ENCODE measurements at places on chromosomes 5 and 9.

GRCh38 chr9:106623558-106623957, 239.4 kb upstream of the ZNF462 start:
- DNase-seq = no peak

DNA sequence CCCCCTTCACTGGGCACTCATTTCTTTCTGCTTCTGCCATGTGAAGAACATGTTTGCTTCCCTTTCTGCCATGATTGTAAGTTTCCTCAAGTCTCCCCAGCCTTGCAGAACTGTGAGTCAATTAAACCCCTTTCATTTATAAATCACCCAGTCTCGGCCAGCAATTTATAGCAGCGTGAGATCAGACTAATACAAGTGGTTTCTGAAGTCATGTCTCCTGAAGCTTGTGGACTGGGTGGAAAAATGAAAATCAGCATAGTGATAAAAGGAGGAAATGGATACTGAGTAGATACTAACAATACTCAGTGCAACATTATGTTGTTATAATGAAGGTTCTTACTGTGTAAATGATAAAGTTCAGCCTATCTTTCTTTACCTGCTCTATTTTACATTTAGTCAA, 35.1 kb downstream of the NNT start:
- no peak for DNase-seq

DNA sequence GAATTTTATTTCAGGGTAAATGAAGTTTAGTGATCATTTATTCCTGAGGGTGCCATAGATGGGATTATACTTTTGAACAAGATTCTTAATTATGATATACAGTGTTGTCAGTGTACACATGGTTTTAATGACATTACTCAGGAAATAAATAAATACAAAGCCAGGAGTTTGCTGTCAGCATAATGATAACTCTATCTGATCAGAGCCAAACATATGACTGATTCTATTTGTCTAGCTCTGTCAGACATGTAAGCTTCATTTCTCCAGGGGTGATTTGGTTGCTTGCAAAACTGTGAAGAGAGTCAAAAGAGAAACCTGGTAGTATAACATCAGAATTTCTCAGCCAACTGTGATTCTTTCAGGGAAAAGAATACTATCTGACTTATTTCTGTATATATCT, 1425.8 kb upstream of the C9orf72 start:
- DNase-seq = no peak

DNA sequence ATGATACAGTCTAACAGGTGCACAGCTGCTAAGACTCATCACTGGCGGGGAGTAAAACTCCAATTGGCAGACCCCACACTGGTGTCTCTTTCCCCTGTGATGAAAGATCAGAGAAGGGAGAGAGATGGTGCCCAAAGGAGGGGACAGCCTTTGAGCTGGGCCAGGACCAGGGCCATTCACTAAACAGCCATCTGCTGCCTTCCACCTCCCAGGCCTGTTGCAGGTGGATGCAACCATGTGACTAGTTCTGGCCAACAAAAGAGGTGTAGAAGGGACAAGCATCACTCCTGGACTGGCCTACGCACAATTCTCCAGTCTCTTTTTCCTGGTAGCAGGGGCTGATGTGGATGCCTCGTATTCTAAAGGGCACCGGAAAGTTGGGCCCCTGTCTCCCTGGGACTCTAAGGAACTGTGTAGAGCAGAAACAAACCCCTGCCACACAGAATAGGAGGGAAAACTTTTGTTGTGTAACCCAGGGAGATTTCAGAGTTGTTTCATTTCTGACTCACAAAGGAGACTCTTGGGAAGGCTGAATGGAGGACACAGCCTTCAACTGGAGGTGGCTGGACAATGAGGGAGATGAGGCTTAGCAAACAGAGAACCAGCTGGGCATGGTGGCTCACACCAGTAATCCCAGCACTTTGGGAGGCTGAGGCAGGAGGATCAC, 26.9 kb downstream of the TNIP1 start:
- DNase-seq = no peak

- DNase-seq = no peak
Measured at GRCh38 chr9:80890124-80890523, 799.2 kb downstream of the TLE1 start.

DNA sequence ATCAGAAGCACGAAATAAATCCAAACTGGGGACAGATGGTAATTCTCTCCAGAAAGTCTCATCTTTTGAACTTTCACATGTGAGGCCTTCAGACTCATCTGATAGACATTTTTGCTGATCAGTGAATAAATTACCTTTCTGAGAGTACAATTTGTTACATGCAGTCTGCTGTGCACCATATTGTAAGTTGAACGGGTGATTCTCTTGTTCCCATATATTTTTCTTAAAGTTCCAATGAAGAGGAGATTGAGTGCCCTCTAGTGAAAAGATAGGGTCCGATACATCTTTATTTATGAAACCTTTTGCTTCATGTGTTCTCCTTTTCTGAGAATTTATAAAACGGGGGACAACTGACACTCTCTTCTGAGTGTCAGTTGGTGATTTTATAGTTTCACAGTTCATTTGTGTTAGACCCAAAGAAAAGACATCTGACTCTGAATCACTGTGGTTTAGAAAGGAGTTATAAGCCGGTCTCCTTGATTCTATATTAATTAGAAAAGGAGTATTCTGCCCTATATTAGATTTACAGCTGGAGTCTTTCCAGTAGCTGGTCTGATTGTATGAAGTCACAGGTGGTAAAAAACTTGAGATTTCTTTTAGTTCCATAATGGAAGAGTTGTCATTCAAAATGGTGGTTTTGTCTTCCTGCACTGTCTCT, 30.4 kb downstream of the GNG10 start:
- peak; percentile 4 for DNase-seq

- DNase-seq = no peak
Measured at GRCh38 chr5:127406326-127407121, 110.9 kb upstream of the PRRC1 start.

DNA sequence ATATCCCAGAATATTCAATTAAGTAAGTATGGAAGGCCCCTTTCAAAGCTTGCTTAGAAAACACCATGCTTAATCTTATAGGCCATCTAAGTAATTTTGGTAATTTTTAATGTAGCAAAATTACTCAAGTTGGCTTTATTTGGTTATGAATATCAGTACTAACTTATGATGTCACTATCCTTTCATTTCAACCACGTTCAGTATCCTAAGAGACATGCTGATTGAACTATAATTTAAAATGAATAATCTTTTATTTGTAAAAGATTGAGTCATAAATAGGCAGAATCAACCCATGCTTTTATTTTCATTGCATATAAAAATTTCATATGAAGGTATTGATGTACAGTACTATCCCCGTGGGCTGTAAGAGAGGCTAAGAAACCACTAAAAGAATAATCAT, 386.9 kb downstream of the RAB3C start:
- DNase-seq = no peak

GRCh38 chr9:10032166-10032565, 580.6 kb downstream of the PTPRD start:
- DNase-seq = no peak

DNA sequence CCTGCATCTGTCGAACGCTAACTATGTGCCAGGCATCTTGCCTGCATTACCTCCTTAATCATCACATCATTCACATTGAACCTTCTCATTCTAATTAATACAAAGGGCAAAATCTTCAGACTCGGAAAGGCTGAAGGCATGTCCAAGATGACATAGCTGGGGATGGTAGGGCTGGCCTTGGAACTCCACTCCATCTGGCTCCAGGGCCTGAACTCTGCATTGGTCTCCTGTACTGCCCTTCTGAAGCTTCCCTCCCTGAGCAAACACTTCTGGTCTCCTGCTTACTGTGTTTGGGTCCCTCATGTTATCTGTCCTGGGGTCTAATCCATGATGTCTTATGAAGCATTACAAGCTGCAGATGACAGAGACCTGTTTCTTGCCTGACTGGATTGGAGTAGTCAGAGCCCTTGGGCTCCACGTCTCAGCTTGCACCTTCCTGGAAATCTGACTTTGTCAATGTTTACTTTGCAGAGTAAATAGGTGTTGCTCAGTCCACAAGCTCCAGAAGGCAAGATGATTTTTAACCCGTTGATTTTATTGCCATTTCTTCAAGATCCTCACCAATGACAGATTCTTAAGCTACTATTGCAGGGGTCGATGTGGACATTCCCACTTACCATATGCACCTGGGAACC, 106.1 kb downstream of the GALNT10 start:
- no peak for DNase-seq

DNA sequence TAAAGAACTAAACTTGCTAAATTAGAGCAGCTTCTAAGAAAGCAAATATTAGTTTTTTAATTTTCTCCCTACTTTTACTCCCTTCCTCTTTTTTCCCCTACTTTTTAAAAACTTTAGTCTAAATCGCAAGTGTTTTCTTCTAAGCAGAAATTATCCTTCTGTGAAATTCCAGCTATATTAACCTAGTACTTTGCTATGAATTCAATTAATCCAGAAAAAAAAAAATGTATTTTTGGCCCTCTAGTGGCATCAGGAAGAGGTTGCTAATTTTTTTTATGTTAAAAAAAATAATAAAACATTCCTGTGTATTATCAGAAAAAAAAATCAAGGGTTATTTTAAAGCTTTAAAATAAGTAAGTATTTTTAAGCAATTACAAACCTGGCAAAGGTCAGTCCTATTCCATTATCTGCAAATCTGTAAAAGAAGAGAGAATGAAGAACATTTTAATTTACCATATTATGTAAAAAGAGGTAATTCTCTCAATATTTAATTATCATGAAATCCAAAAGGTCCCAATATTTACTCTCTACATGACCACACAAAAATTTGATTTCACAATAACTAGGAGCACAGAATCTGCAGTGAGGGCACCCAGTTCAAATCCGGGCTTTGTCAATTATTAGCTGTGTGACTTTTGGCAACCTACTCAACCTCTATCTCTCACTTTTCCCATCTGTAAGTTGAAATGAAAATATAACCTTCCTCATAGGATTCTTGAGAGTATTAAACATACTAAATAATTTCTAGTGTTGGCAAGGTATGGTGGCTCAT, 52.0 kb downstream of the CEMIP2 start:
- DNase-seq = no peak

DNA sequence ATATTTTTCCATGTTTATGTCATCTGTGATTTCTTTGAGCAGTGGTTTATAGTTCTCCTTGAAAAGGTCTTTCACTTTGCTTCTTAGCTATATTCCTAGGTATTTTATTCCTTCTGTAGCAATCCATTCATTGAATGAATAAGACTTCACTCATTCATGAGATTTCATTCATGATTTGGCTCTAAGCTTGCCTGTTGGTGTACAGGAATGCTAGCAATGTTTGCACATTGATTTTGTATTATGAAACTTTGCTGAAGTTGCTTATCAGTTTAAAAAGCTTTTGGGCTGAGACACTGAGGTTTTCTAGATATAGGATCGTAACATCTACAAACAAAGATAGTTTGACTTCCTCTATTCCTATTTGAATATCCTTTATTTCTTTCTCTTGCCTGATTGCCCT, 15.9 kb downstream of the RLN2 start:
- no peak for DNase-seq

DNA sequence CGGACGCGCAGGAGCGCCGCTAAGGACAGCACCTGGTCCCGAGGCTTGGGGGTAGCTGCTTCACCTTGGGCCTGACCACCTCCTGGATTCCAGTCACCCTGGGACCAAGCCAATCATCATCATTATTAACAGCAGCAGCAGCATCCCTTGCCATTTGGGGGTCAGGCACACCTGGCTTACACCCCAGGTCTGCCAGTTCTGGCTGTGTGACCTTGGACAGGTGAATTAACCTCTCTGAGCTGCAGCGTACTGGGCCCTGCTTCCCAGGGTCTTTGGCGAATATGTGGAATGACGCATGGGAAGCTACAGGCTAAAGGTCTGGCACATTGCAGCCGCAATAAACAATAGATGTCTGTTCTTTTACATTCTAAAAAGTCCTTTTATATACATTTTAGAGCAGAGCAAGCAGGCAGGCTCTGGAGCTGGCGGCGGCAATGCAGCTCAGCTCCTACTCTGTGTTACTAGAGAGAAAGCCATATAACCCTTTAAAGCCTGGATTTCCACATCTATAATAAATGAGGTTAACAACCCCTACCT, 97.8 kb upstream of the CPLX2 start:
- no peak for DNase-seq

DNA sequence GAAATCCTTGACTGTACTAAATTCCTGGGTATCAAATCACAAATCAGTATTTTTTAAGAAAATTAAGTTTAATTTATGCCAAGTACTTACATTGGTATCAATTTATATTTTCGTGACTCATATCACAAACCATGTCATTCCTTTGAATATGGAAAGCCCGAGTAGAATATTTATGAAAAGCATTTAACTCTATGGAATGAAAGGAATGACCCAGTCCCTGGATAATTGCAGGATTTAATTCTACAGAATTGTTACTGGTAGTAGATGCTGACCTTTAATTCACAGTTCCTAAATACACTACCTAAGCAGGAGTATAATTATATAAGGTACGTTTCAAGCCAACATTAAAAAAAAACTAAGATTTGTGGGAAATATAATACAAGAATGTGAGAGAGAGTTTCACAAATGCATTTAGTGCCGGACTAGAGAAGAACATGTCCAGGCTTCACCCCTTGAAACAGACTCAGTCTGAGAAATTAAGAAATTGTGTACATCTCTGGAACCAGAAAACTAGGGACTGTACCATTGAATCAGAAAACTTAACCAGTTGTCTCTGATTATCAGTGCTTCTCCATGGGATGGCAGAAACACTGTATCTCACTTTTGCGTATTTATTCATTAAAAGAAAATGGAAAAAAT, 28.5 kb upstream of the PLPPR1 start:
- no peak for DNase-seq

DNA sequence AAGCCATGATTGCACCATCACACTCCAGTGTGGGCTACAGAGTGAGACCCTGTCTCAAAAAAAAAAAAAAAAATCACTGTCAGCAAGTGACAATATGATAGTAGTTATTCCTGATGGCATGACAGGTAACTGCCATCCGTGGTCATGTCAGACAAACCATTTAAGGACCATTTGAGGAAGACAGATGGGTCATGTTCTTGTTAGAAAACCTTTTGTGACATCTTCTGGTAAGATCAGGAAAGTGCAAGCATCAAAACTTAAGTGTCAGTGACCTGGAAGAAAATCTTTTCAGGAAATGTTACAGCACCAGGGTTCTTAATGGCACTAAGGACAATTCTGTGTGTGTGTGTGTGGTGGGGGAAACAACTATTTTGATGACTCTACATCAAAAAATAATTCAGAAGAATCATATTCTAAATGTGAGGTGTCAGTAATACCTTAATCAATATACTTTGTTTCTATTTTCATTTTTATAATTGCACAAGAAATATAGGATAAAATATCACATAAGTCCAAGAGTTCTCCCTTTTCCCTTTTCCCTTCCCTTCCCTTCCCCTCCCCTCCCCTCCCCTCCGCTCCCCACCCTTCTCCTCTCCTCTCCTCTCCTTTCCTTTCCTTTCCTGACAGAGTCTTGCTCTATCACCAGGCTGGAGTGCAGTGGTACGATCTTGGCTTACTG, 17.8 kb downstream of the SLC38A9 start:
- no peak for DNase-seq

DNA sequence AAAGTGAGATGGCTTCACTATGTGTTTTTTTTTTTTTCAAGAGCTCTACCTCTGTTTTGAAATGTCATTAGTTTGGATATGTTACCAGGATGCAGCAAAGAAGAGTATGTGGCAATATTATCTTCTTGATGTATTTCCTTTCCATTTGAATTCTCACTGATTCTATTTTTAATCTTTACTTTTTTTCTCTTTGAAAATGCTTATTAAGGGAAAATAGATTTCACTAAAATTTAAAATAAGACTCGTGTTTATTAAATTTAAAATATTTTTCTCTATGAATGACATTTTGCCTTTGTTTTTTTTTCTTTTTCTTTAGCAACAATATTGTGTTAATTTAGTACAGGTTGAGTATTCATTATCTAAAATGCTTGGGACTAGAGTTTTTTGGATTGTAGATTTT, 29.2 kb downstream of the TENT2 start:
- no peak for DNase-seq

- no peak for DNase-seq
Measured at GRCh38 chr9:97529363-97530076, 28.1 kb downstream of the TMOD1 start.

Data from CD4-positive, alpha-beta T cell treated with Interleukin-4 for 4 hours (primary cell).